Epithelial cell of proximal tubule (primary cell): ENCODE measurements at places on chromosomes 11 and 22. TPM values are rescaled to one million over a fixed set of nuclear protein-coding genes. Genes with fewer than 3 reads are reported as not detected.

SLC22A9 gene
- not detected in 2 replicates for total RNA-seq

DNA sequence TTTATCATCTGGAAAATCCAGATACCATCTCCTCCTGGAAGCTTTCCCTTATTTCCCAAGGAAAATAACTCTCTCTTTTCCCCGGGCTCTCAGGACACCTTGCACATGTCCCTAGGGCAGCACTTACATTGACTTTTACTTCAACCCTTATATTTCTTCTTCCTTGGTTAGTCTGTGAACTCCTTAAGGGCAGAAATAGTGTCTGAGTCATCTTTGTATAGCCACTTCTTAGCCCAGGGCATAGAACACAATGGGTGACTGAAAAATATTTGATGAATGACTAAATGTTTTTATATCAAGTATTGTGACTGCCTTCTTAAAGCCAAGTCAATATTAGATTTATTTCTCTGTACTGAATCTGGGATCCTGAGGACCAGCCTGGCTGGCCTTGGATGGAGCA is 45.4 kb upstream of the MYOD1 start:
- no peak for DNase-seq

DNA sequence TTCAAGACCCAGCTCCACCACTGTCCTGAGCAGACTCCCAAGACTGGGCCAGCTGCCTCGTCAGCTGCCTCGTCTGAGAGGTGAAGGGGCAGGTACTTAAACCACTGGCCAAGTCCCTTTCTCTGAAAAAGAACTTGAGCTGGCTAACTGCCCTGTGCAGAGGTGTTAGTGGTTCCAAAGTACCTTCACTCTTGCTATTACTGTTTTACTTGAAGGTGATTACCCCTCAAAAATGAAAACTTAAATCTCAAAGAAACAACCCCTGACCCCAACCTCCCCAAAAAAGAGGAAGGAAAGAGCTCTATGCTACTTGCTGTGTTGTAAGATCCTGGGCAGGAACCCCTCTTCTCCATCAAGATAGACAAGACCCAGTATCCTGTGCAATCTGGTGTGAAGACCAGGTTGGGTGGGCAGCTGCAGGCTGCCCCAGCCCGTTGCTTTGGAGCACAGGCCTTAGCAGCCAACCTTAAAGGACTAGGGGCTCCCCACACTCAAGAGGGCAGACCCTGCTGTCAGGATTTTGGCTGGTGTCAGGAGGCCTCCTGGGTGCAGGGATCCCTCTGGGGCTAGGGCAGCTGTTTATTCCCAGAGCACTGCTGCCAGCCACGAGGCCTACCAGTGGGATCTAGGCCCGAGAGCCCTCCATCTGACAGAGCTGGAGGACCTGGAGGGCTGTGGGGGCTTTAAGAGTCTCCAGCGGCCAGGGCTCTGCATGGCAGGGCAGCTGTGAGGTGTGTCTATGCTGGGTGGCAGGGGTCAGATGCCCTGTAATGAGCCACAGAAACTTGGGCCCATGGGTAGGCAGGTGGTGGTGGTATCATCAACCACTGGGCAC is 13.0 kb downstream of the GUCD1 start:
- no peak for DNase-seq

GRCh38 chr22:38655519-38656255 is 505 bp downstream of the FAM227A start:
- DNase-seq = no peak

DNA sequence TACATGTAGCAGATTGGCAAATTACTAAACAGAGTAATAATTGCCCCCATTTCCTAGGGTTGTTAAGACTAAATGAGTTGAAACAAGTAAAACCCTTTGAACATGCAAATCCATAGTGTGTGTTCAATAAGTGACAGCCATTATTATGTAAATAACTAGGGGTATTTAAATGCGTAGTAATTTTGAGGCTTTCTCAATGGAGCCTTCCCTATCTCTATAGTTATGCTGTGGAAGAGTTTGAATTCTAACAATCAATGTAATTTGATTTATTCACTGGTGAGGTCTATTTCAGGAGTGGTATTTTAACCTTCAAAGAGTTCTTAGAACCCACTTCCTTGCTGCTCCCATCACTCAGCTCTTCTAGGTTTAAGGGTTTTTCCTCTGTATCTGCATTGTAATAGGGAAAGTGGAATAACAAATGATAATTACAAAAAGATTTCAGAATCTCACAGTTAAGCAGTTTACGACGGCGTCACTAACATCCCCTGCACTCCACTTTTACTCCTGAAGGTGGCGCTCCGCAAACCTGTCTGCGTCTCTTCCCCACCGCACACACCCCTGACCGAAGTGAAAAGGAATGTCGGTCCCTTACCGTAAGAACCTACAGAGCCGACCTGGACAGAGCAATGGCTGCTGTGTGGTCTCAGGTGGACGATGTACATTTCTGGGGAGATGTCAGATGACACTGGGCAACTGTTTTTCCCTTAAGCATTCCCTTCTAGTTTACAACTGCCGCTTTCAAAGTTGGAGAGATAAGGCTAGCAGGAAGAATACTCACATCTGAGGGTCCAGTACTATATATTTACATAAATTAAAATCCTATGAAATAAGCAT is 80.8 kb downstream of the ZC3H12C start:
- DNase-seq = no peak

CTSF gene
- 6.7 and 15.2 TPM in 2 replicates for total RNA-seq

GRCh38 chr11:109706945-109707344 is 285.0 kb downstream of the C11orf87 start:
- no peak for DNase-seq

- no peak for DNase-seq
These were observed 61.8 kb downstream of the SLC22A12 start for GRCh38 chr11:64652586-64653387.

GRCh38 chr11:112363527-112363926 is 102.9 kb upstream of the PLET1 start:
- no peak for DNase-seq

- DNase-seq = no peak
These were observed 59.2 kb downstream of the DDIAS start for GRCh38 chr11:82960779-82961143.

GRCh38 chr11:78567209-78567608 is 7.5 kb downstream of the NARS2 start:
- DNase-seq = no peak

FDXACB1 gene
- total RNA-seq = 1.1 and 3.8 TPM in 2 replicates

DNA sequence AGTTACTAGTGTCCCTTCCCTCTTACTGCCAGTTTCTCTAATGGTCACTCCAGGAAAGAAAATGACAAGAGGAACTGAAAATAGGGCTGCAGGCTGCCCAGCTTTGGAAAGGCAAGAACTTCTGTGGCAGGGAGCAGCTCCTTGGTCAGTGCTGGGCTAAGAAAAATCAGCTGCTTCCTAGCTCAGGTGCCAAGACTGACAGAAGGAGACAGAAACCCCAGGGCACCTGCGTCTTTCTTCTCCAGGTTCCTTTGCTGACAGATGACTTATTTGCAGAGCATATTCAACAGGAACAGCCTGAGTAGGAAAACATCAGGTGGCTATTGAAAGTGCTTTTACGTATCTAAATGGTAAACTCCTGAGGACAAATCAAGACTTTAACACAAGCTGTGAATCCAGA is 25.4 kb downstream of the MAML2 start:
- no peak for DNase-seq

DNA sequence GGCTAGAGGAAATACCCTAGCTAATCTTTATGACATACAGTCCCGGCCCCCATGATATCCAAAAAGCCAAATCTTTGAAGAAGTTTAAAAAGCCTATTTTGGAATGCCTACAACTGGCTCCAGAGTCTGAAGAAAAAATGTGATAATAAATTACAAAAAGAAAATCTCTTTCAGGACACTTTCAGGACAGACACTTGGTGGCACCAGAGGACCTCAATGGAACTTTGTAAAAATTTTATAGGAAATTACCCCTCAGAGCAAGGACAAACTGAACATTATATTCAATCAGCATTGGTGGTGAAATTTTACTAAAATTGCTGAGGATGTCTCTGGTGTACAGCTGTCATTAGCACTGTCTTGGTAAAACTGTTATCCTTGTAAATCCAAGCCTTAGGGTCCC is 81.0 kb downstream of the CCDC73 start:
- DNase-seq = no peak

DNA sequence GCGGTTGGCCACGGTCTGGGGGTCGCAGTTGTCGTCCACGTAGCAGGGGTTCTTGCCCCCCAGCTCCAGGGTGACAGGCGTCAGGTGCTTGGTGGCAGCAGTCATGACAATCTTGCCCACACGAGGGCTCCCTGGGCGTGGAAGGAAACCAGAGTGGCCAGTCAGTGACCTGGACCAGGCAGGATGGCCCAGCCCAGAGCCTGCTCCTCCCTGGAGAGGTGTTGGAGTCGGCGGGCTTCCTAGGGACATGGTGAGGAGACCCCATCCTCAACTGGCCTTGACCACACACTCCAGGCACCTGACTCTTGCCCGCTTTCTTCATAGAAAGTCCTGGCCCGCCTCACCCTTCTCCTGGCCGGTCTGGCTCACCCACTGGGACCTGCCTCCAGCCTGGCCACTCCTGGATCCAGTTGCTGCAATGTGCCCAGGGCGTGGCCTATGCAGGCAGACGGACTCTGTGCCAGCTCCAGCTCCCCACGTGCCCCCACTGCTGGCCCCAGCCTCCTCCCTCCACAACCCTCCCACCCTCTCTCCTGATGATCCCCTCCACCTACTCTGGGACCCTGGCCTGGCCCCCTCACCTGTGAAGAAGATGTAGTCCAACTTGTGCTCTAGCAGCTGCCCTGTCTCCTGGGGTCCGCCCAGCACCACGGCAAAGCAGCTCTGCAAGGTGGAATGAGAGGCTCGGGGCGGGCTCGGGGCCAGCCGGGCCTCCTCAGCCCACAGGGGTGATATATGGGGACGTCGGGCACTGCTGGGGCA is 8.7 kb downstream of the ALDH3B2 start:
- no peak for DNase-seq

GRCh38 chr22:19179497-19180048 is 1.0 kb upstream of the SLC25A1 start:
- DNase-seq = peak; percentile 36

- no peak for DNase-seq
These were observed 31.3 kb upstream of the CTTN start for GRCh38 chr11:70367071-70367470.

FAT3 gene
- 0.80 and 1.2 TPM in 2 replicates for total RNA-seq

CREBZF gene
- 20.6 and 24.7 TPM in 2 replicates for total RNA-seq

DNA sequence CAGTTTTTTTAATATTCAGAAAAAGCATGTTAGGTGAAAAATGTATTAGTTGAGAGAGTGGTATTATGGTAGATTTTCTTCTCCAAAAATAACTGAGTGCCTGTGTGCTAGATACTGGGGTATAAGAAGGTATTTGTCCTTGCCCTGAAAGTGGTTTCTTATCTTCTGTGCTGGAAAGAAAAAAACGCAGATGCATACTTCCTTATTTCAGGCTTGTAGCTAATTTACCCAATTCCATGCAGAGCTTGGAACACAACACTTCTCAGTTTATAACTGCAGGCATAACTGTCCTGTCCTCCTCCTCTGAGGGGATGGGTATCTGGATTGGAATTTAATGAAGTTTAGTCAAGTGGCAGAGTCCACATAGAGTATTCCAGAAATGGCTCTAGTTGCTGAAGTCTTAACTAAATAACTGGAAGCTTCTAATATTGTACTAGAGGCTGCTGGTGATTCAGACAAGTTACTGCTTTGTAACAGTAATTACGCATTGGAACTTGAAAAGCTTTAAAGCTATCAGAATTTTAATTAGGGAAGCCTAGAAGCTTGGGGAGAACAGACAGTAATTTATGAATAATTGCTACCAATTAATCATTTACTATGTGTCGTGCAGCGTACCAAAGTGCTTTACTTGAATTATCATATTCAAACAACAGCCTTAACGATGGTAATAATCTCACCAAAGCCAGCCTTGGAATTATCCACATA is 12.7 kb upstream of the C11orf91 start:
- DNase-seq = no peak
